ENCODE measurements at places on chromosomes 12 and 14.

GRCh38 chr12:93980711-93981110, 167.7 kb upstream of the PLXNC1 start:
- no peak for DNase-seq

DNA sequence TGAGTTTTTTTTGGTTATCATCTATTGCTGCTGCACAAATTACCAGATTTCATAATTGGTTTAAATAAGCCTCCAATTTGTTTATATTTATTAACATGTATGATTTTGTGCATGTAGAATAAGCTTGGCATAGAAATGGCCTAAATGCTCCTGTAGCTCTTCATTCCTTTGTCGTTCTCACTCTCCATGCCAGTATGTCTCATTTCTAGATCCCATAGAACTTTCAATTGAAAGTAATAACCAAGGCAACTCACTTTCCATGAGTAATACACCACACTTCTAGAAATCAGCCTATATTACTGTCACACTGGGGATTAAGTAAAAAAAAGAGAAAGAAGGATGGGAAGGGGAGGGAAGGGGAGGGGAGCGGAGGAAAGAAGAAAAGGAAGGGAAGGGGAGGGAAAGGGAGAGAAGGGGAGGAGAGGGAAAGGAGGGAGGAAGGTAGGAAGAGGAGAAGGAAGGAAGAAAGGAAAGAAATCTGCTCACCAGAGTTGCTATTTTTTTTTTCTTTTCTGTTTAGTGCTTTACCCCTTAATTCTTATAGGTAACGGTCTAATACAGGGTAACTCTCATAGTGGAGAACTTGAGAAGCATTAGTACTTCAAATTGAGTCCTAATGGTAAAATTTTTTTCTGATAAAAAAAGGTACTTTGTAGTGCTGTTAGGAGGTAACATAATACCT, 45.6 kb downstream of the MDM2 start:
- no peak for DNase-seq

DNA sequence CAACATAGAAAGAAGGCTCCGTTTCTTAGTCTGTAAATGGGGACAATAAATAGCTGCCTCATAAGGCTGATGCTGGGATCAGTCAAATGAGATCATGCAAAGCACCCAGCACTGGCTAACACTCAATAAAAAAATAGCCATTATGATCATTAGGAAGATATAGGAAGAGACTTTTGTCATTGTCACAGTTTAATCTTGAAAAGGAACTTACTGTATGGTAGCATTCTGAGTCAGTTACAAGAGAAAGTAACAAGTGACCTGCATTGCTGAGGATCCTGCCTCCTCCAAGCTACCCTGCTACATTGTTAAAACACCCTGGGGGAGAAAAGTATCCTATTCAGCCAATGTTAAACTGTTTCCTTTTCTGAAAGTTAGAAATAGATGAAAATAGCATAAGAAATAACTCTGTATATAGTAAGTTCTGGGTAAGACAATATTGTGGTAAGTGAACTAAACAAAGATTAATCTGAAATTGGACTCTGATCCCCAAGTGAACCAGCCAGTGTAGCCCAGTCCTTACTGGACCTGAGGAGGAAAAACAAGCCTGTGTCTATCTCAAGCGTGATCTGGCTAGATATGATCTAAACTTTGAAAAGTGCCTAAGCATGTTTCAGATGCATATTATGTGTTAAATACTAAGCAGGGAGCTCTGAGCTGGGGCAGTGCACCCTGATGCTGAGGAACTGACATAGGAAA, 3.6 kb upstream of the NUDT4 start:
- DNase-seq, result no peak

DNA sequence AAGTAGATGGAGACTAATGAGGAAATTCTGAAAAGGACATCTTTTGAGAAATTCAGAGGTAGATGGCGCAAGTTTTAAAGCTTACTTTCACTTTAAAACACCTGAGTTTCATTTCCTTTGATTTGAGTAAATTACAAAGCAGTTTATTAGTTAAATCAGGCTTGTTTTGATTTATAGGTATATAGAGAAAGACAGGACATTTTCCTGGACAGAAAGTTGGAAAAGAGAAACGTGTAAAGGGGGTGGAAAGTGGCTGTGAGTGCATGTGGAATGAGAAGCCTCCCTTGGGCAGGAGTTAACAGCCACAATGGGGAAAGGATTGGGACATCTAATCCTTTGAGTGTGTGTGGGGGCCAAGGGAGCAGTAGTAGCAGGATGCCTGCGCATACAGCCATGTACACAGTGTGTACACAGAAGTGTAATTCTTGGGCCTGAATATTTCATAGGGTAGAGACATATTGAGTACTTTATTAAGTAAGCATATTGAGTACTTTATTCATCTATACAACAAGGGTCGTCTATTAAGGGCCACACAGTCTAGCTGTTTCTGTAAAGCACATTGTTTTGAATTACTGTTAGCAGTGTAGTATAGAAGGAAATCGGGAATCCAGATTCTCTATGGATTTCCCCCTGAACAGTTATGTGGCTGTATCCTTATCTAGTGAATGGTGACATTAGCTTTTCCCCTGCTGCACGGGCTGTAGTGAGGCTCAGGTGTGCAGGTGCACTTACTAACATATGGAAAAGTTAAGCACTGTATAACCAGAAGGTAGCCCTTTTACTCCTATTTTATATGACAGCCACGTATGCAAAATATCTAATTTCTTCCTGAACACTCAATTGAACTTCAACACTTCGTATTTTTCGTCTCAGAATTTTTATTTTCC, 19.1 kb downstream of the MARK3 start:
- DNase-seq, result no peak

DNA sequence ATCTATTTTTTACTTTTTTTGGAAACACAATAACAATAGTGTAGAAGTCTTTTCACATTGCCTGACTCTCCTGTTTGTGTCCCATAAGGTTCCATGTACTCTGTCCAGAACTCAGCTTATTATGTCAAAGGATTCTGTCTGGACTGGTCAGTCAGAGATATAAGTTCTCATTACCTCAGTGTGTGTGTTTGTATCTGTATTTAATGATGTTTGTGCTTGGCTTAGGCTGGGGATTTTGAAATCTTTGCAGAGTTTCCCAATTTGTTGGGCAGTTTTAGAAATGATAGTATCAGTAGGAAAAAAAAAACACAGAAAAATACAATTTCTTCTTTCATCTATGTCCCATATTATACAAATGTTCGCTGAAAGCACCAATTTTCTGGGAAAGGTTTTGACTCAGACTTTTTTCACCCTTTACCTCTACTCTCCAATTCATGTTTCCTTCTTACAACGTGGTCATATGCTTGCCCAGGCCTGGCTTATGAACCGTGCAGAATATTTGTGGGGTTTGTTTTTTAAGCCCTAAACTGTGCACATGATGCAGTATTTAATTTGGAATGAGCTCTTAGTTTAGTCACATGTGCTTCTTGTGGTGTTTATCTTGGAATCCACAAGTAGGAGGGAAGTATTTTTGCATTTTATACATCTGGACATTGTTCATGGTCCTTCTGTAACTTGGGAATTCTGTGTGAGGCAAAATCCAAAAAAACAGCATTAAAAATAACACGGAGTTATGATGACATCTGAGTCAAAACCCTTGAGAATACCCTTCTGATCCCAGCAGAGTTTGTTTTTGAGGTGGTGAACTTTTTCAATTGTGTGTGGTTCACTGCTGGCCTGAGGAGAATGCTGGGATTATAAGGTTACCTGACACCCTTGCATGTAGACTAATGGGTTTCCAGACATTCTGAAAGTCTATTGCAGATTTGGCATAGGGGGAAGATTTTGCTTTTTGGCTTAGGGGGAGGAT, 121.2 kb downstream of the RAD51B start:
- DNase-seq, result peak; percentile 20

DNA sequence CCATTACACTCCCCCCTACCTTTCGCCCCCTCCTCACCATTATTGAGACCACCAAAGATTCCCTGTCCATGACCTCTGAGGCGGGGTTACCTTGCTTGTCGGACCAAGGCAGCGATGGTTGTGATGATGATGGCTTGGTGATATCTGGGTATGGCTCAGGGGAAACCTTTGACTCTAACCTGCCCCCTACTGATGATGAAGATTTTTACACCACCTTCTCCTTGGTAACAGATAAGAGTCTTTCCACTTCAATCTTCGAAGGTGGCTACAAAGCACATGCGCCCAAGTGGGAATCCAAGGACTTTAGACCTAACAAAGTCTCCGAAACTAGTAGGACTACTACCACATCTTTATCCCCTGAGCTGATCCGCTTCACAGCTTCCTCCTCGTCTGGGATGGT, 350.2 kb downstream of the DIO2 start:
- DNase-seq, result no peak

DNA sequence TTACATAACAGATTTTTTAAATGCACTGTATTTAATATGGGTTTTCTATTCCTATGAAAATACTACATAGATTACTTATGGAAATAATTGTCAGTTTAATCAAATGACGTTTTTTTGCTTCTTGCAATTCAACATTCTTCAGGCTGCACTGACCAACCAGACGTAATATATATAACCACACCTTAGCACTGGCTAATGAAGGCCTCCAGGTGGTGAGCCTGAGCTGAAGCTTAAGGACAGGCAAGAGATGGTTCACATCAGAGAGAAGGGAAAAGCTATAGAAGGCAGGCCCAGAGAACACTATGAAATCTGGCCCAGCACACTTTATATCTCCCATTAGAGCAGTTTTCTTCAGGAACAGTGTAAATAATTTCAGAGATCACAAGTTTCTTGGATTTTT, 2.8 kb upstream of the MDGA2 start:
- DNase-seq, result no peak

DNA sequence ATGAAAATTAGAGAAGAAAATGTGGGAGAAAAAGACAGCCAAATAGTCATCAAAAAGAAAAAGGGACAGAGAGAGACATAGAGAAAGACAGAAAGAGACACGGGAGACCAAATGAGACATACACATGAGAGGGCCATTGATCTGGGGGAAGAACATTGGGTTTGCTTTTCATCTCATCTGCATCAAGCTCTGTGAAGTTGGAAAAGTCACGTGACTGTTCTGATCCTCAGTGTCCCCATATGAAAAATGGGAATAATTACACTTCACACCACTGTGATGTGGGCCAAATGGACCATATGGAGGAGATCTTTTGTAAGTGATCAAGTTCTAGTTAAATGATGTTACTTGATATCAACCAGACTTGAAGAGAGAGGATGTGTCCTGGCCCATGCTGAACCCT, 147.1 kb upstream of the NRXN3 start:
- no peak for DNase-seq

GRCh38 chr12:3704512-3705353, 48.2 kb downstream of the CRACR2A start:
- no peak for DNase-seq

GRCh38 chr12:66739940-66740651, 61.2 kb upstream of the GRIP1 start:
- DNase-seq, result no peak

- DNase-seq, result no peak
These were observed 107.0 kb downstream of the TSHR start for GRCh38 chr14:81062380-81062779.

DNA sequence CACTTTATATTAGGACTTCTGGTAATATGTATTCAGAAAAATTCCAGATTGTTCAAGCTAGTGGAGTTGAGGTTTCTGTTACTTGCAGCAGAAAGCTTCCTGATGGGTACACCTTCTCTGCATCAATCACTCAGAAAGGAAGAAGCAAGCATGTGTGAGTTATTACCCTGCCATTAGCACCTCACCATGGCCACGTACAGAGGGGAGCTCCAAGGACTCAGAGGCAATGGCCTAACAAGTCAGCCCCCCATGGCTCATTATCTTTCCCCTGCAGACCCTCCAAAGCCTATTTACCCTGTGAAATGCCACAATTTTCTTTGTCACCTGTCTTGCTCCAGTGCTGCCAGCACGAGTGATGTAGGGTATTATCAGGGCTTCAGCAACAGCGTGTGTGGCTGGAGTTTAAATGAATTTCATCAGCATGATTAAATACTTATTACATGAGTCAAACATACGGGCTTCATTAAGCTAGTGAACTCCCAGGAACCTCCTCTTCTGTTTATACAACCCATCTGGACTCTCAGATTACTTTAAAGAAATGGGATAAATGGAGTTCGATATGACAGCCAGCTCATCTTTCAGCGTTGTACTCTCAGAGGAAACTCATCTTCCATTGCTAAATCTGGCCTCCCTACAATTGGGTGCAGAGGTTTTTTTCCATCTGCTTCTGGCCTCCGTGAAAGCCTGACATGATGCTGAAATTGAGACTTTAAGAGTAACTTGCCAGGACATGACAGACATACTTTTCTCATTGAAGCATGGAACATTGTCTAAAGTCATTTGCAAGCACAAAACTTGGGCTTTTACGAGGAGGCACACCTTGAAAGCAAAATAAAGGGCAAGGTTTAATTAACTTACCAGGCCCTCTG, 135.9 kb downstream of the TMEM30B start:
- DNase-seq, result no peak

DNA sequence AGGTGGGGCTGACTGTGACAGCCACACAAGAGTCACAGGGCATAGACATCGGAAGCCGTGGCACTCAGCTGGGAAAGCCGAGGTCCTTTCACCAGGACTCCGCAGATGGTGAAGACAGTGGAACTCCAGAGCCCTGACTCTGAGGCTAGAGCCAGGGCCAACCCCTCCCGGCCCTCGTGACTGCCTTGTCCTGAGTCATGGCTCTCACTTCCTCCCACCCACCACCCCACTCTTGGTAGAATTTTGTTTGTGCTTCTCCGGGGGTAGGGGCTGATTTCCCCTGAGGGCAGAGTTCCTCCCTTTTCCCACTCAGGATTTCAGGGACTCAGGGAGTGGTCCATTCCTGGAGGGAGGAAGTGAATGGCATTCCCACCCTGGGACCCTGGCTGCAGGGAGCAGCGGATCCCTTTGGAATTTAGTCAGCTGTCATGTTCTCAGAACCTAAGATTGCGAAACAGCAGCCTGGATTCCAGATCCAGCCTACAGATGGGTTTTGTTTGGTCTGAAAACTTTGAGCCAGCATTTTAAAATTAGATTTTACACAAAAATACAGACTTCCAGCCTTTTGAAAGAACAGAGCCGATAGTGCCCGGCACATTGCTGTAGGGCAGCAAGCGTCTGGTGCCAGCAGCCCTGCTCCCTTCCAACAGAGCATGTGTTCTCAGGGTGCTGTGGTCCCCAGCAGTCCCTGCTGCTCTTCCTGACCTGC, 50.7 kb downstream of the TPCN1 start:
- no peak for DNase-seq

DNA sequence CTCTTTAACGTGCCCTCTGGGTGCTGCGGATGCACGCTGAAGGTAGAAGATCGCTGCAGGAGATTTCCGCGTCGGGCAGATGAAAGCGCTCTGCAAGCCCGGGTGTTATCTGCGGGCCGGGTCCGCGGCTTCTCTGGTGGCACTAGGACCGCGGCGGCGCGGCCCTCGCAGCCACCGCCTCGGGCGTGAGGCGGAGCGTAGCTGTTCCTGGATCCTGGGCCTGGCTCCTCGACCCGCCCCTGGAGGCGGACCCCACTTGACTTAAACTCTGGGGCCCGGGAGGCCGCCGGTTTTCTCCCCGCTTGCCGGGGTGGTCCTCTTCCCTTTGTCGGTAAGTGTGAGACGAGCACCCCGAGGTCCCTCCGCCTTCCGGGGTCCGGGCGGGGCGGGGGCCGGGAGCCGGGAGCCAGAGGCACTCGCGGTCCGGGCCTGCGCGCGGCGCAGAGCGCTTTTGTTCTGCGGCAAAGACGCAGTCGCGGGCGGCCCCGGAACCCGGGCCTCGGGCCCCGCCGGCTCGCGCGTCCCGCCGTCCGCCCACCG, at the start of gene RESF1:
Gene RESF1 (plus strand): TSS at position 255 of the 540 bp plus-strand sequence. CDS start 21,541 bp downstream, outside the sequence.
- DNase-seq, result peak; percentile 88
